ENCODE measurements at places on chromosomes 16 and 17. TPM values are rescaled to one million over a fixed set of nuclear protein-coding genes. Genes with fewer than 3 reads are reported as not detected.

ZNF469 gene
- 0.65 TPM for polyA plus RNA-seq

TUFM gene
- 149 TPM for polyA plus RNA-seq

HASPIN gene
- 0.20 TPM for polyA plus RNA-seq

ELAC2 gene
- 30.7 TPM for polyA plus RNA-seq

TP53TG3B gene
- polyA plus RNA-seq = not detected

CENPX gene
- polyA plus RNA-seq = 100 TPM
